ENCODE measurements at places on chromosomes 2 and 18. TPM values are rescaled to one million over a fixed set of nuclear protein-coding genes. Genes with fewer than 3 reads are reported as not detected.

GRCh38 chr2:174729797-174730697 is 34.2 kb downstream of the CHRNA1 start:
- peak overlapping the region; percentile 94 for H3K4me3 ChIP-seq
- peak; percentile 22 for DNase-seq
- H3K4me1 ChIP-seq, result peaks cover 29% of the 10 kb centered on the region

- H3K4me1 ChIP-seq, result peaks cover 53% of the 10 kb centered on the region
- no peak for DNase-seq
- H3K4me3 ChIP-seq, result no peak overlapping the region
Measured at GRCh38 chr2:53941749-53942148, 29.0 kb downstream of the PSME4 start.

- H3K4me1 ChIP-seq, result no peaks in the 10 kb centered on the region
- H3K27ac ChIP-seq, result peak overlapping the region; percentile 42
- DNase-seq, result no peak
- peaks cover 95% of the 10 kb centered on the region for H3K36me3 ChIP-seq
- H3K4me3 ChIP-seq, result no peak overlapping the region
- H3K27me3 ChIP-seq, result no peaks in the 10 kb centered on the region
Measured at GRCh38 chr18:62569081-62569655, 46.3 kb downstream of the ZCCHC2 start.

The RTKN gene
- total RNA-seq, result 0.47 TPM

The ELOA2 gene
- not detected for total RNA-seq

DNA sequence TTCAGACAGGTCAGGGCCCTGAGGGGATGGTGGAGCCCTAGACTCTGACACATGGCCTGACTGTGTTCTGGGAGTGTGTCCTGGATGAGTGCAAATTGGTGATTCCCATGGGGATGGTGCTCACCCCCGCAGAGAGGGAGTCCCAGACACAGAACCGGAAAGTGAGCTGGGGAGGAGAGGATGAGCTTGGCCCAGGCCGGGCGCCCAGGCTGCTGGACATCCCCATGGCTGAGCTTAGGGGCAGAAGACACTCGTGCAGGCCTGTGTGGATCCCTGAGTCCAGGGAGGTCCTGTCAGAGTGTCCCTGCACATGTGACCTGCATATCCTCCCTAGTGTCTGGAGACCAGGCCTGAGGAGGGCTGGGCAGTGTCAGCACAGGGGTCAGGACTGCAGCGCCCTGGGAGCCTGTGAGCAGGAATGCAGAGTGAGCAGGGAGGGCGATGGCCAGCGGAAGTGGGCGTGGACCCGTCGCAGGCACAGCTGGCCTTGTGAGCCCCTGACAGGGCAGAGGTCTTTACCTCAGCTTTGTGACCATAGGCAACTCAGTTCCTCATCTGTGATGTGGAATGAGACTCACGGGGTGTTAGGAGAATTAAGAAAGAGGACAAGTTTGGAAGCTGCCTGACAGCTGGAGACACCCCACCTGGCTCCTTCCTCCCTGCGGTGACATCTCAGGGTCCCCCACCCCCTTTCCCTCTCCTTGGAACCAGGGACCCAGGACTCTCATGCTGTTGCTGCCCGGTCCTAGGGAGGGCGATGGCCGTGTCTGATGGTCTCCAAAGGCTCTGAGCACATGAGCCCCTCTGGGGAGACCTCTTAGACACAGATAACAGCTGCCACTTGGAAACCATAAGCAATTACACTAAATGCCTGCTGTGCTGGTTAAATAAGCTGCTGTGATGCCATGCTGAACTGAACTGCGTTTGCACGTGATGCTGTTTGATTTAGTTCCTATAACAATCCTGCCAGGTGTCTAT is 62.6 kb upstream of the HS6ST1 start:
- no peaks in the 10 kb centered on the region for H3K27me3 ChIP-seq
- no peak overlapping the region for H3K27ac ChIP-seq
- H3K4me3 ChIP-seq, result no peak overlapping the region
- DNase-seq, result no peak
- no peaks in the 10 kb centered on the region for H3K4me1 ChIP-seq

DNA sequence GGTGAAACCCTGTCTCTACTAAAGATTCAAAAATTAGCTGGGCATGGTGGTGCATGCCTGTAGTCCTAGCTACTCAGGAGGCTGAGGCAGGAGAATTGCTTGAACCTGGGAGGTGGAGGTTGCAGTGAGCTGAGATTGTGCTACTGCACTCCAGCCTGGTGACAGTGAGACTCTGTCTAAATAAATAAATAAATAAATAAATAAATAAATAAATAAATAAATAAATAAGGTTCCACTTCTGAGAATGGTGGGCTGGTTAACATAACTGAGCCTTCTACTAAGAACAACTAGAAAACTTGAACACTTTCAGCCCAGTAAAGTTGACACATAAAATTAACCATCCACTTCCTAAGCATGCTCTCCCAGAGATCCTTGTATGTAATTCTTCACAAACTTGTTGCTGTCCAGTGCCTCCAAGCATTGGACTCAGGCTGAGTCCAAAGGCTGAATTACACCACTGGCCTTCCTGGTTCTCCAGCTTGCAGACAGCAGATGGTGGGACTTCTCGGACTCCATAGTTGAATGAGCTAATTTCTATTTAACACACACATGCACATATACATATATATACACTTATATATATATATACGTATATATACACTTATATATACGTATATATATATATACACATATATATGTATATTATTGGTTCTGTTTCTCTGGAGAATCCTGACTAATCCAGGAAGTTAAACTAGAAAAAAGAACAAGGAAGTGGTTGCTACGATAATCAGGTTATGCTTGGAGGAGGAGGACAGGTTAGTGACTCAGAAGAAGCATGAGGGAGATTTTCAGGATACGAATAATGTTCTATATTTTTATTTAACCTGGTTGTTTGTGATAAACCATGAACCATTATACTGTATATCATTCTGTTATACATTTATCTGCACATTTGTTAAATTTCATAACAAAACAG is 348.8 kb downstream of the METTL4 start:
- H3K27me3 ChIP-seq, result peaks cover 30% of the 10 kb centered on the region
- no peak overlapping the region for H3K27ac ChIP-seq
- no peak for DNase-seq
- H3K4me1 ChIP-seq, result no peaks in the 10 kb centered on the region

The REG1A gene
- not detected for total RNA-seq

The EIF4E2 gene
- total RNA-seq, result 64.0 TPM

DNA sequence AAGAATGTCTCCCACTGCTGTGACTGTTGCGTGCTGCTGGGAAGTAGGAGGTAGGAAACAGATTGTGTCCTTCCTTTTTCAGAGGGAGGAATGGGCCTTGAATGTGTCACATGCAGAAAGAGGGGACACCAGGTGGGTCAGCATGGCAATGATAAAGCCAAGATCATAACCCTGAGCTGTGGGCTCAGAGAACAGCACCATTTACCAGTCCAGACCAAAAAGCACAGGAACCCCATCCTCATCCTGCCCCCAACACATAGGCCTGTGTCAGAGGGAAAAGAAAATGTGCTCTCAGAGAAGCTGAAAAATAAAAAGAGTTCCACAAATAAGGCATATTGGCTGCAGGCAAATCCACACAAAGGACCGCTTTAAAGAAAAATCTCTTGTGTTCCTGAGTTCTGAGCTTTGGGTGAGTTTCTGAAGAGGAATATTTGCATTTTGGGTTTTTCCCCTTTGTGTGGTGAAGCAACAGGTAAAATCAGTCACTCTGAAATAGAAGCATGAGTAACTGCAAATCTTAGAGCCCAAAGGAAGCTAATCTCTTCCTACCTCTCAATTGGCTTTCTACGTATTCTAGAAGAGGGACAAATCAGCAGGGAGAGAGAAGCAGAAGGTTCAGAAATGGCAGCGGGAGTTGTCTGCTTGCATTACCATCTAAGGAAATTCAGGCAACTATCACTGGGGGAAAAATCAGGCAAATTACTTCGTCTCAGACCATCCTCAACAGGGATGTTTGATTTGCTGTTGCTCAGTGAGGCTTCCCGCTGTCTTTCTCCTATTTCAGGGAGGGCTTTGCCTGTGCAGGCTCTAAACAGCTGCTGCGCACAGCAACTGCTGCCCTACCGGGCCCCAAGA is 106.8 kb downstream of the BCL11A start:
- DNase-seq, result no peak
- H3K36me3 ChIP-seq, result no peaks in the 10 kb centered on the region
- no peak overlapping the region for H3K27ac ChIP-seq

The SLC14A1 gene
- total RNA-seq, result 4.3 TPM

The RPRM gene
- total RNA-seq, result not detected

- no peaks in the 10 kb centered on the region for H3K36me3 ChIP-seq
- no peaks in the 10 kb centered on the region for H3K4me1 ChIP-seq
- peaks cover 10% of the 10 kb centered on the region for H3K27me3 ChIP-seq
- no peak overlapping the region for H3K4me3 ChIP-seq
- no peak overlapping the region for H3K27ac ChIP-seq
Measured at GRCh38 chr2:128812183-128812940, 493.7 kb upstream of the HS6ST1 start.

The PGAP1 gene
- 7.5 TPM for total RNA-seq

The CCDC102B gene
- 7.7 TPM for total RNA-seq

- H3K27me3 ChIP-seq, result no peaks in the 10 kb centered on the region
- no peak for DNase-seq
- no peak overlapping the region for H3K27ac ChIP-seq
Measured at GRCh38 chr2:22788749-22789327, 596.1 kb upstream of the KLHL29 start.
